ENCODE measurements at places on chromosomes 11 and 22.

- no peak for DNase-seq
Measured at GRCh38 chr11:19027829-19028595, 32.5 kb downstream of the MRGPRX2 start.

- no peak for DNase-seq
Measured at GRCh38 chr11:93059117-93059957, 89.9 kb downstream of the MTNR1B start.

- no peak for DNase-seq
Measured at GRCh38 chr11:27217948-27218420, 145.0 kb downstream of the CCDC34 start.

- no peak for DNase-seq
Measured at GRCh38 chr22:20746431-20747189, 27.3 kb upstream of the SERPIND1 start.

- no peak for DNase-seq
Measured at GRCh38 chr11:40513281-40513680, 946.2 kb downstream of the LRRC4C start.

- DNase-seq: no peak
Measured at GRCh38 chr11:55357560-55358184, 10.1 kb upstream of the OR4A15 start.

DNA sequence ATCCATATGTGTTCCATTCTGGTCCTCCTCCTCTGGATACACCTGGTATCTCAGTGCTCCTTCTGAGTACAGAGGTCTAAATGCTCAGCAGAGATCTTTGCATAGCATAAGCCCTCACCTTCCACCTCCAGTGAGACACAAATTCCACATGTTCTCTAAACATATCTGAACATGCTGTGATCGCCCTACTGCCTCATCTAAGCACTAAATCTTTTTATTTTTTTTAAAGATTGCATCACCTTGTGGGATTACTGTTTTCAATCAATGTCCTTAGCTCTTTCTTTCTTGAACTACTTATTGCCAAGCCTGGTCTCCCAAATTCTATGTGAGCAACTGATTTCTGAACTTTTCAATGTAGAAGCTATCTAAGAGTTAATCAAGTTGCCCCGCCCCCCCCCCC lies 113.4 kb downstream of the TRPC6 start:
- DNase-seq: no peak

GRCh38 chr11:71120471-71120896 lies 131.9 kb downstream of the SHANK2 start:
- DNase-seq: no peak

GRCh38 chr11:114273071-114273470 lies 23.1 kb upstream of the NNMT start:
- DNase-seq: no peak

DNA sequence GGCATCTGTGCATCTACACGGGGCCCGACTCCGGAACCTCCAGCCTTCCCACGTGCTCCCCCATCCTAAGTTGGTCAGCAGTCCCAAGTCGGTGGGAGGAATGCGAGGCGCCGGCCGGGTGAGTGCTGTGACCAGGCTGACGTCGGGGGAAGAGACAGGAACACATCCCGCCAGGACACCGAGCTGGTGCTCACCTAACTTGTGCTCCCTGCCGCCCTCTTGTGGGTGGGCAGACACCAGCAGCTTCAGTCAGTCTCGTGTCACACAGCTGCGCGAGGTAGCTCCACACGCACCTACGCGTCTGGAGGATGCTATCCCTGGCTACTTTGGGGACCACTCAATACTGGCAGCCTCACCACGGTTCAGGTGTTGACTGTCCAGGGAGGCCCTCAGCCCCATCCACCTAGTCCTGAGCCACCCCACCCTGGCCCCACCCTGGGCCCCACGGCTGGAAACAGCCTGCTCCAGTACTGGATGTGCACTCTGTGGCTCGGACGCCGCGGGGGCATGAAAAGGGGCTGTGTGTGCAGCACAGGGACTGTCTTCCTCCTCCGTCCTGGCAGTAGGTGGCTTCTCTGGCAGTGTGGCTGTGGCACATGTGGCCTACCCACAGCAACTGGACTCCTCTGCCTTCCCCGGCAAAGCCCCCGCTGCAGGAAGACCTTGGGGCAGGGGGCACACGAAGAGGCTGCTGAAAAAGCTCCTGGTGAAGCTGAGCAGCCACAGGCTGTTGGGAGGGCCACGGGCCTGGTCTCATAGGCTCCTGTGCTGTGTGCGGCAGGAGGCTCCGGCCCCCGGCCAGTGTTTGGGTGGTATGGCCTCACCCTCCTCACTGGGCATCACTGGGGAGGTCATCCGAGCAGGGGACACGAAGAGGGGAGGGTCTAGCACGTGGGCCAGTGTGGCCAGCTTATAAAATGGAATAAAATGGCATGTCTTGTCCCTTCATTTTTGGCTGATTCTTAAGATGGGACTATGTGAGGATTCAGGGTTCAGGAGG lies 11.2 kb upstream of the BID start:
- peak; percentile 52 for DNase-seq

DNA sequence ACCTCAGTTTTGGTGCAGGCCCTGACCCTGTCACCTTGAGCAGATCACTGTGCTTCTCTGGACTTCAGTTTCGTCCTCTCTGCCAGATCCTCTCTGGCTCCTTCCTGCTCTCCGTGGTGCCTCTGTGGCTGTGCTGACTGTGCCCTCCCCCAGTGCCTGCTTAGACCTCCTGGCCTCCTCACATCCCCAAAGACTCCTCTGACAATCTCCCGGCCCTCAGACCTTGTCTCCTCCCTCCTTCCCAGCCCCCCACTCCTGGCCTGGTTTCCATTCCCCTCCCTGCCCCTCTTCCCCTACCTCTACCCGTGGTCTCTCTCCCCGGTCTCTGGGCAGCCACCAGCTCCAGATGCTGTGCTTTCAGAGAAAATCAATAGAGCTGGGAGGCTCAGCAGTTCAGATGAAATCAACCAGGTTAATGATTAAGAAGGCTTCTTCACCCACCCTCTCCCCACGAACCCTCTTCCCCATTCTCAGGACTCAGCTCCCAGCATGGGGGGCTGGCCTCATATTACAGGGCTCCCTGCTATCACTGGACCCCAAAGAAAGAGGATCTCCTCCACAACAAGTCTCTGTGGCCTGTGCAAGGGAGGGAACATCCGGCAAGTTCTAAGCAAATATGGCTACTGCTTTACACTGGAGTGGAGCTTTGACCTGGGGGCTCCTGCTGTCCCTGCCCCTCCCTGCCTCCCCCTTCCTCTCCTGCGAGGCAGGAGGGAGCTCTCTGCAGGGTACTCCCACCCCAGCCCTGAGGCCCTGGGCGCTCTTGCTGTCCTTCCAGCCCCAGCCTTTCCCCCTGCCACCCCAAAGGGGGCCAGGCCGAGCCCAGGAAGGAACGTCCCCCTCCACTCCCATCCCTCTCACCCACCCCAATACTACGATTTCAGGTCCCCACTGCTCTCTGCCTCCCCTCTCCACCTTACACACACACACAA lies 8.5 kb downstream of the BACE1-AS start:
- DNase-seq: no peak

- no peak for DNase-seq
Measured at GRCh38 chr11:12792590-12792989, 118.4 kb downstream of the TEAD1 start.

DNA sequence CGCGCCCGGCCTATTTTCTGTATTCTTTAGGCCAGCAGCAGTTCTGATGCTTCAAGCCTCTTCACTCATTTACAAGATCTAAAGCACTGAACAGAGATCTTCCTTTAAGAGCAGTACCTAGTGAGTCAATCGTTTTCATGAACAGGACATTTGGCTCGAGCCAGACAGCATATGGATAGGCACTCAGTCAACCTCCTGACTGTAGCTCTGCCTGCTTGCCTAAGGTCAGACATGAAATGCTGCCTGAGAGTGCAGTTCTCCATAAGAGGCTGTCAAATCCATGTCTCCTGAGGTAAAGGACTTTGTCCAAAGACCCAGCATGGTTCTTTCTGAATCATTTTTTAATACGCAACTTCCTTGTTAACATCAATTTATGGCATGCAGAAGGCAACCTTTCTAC lies 941.2 kb downstream of the DLG2 start:
- no peak for DNase-seq

DNA sequence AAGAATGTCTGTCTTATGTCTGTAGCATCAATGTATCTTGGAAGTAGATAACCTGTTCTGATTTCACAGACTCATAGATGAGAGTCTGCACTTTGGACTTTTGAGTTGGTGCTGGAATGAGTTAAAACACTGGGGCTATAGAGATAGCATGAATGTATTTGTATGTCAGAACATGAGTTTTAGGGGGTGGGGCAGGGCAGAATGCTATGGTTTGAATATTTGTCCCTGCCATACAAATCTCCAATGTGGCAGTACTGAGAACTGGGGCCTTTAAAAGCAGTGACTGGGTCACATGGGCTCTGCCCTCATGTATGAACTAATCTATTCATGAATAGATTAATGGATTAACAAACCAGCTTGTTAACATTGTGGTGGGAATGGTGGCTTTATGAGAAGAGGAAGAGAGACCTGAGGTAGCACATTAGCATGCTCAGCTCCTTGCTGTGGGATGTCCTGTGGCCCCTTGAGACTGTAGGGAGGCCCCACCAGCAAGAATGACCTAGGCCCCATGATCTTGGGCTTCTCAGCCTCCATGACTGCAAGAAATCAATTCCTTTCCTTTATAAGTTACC lies 15.5 kb upstream of the OR52K1 start:
- no peak for DNase-seq

- DNase-seq: no peak
Measured at GRCh38 chr22:30809086-30809485, 114.4 kb downstream of the OSBP2 start.

DNA sequence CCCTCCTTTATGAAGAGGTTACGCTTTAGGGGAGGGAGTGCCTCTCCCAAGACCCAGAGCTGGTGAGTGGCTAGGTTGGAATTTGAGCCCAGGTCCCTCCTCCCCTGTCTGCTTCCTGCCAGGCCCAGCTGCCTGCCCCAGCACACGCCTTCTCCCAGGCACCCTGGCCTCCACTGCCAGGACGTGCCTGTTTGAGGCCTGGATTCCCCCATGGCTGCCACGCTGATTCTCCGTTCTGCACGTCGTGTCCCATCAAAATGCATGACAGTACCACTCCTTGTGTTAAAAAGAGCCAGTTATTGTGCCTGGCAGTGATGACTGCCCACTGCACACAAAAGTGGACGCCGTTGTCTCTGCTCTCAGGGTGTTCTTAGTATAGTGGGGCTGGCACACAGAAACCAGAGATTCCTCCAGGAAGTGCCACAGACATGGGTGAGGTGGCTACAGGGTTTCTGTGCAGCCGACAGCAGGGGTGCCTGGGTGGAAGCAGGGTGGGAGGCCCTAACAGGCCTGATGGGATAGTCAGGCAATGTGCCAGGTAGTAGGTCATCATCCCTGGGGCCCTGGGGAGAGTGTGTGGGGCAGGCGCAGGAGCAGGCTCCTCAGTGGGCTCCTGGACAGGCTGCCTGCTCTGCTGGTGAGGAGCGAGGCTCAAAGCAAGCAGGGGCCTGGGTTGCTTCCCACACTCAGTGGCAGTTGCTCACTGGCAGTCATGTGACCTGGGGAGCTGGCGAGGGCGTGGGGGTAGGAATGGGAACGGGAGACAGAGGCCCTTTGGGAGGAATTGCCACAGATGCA lies 24.2 kb downstream of the MED15 start:
- no peak for DNase-seq

GRCh38 chr22:50683994-50684371 lies 11.4 kb downstream of the SHANK3 start:
- no peak for DNase-seq

GRCh38 chr11:89583580-89583979 lies 92.4 kb upstream of the NOX4 start:
- DNase-seq: no peak

- DNase-seq: no peak
Measured at GRCh38 chr11:116343270-116343669, 429.5 kb downstream of the BUD13 start.

- no peak for DNase-seq
Measured at GRCh38 chr11:116545912-116546311, 226.9 kb downstream of the BUD13 start.

- DNase-seq: no peak
Measured at GRCh38 chr22:47627556-47628253, 865.3 kb downstream of the TBC1D22A start.

GRCh38 chr11:29333993-29334775 lies 682.6 kb downstream of the KCNA4 start:
- no peak for DNase-seq

- no peak for DNase-seq
Measured at GRCh38 chr22:31394326-31394725, 5.1 kb upstream of the DRG1 start.

- no peak for DNase-seq
Measured at GRCh38 chr11:94330789-94331188, 26.4 kb downstream of the IZUMO1R start.

DNA sequence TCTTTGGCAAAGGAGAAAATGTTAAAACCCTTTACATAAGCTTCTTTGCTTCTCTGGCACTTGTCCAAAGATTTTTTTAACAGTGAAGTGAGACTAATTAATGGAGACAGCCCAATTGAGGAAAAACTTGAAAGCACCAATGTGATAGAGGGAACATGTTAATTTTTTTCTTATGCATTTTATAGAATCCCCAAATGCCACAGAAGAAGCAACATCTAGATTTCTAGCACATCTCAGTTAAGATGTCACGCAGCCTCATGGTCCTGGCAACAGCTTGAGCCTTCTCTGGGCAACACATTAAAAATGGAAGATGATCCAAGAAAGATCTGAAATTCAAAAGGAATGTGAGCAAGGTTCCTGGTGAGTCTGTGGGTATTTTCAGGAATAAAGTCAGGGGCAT lies 48.5 kb downstream of the PACSIN2 start:
- no peak for DNase-seq

- no peak for DNase-seq
Measured at GRCh38 chr22:29693161-29693560, 26.6 kb upstream of the CABP7 start.

DNA sequence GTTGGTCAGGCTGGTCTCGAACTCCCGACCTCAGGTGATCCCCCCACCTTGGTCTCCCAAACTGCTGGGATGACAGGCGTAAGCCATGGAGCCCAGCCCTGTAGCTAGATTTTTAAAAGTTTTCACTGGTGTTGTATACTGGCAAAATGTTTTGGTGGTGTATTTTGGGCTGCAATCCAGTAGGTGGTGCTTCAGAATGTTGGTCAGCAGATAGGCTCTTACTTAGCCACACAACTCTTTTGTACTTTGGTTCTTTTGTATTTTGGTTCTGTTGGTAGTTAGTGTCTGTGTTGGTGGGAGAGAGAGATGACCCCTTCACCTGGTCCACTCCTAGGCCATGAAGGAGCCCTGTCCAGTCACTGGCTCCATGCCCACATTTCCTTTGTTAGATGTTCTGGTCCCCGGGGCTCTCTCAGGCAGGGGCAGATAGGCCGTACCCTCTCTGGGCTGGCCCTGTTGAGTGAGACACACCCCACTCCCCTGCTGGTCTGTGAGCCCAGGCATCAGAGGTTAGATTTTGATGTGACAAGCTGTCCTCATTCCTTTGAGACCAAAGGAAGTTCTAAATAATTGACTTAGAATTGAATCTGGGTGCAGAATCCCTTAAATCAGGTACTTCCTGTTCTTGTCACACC lies 123.8 kb downstream of the DDX10 start:
- no peak for DNase-seq

GRCh38 chr11:92965196-92965595 lies 4.3 kb upstream of the MTNR1B start:
- DNase-seq: no peak

Data from activated T-helper 1 cell treated with anti-CD3 and anti-CD28 coated beads, Interleukin-12 subunit alpha, Interleukin-12 subunit beta, Interleukin-2, Interleukin-4 antibody, amounts not matched to agents 30 ng/mL and 10 ng/mL and 1 ng/mL, durations not matched to agents 14 hours and 24 hours and 36 hours (primary cell).